ENCODE measurements at places on chromosomes 16 and 17. TPM values are rescaled to one million over a fixed set of nuclear protein-coding genes. Genes with fewer than 3 reads are reported as not detected.

- H3K36me3 ChIP-seq: no peaks in the 10 kb centered on the region
- H3K27me3 ChIP-seq: no peaks in the 10 kb centered on the region
- peak overlapping the region; percentile 92 for H3K27ac ChIP-seq
- H3K4me3 ChIP-seq: no peak overlapping the region
- peaks cover 79% of the 10 kb centered on the region for H3K4me1 ChIP-seq
- DNase-seq: no peak
These were observed 5.2 kb downstream of the TIMP2 start for GRCh38 chr17:78919861-78920450.

- peak; percentile 85 for DNase-seq
- no peak overlapping the region for H3K4me3 ChIP-seq
- H3K4me1 ChIP-seq: peaks cover 32% of the 10 kb centered on the region
- H3K27me3 ChIP-seq: peaks cover 53% of the 10 kb centered on the region
- H3K36me3 ChIP-seq: no peaks in the 10 kb centered on the region
These were observed 2.9 kb downstream of the PHOSPHO1 start for GRCh38 chr17:49227436-49228261.

DNAH3 gene
- total RNA-seq: 1.1 TPM

AXIN2 gene
- total RNA-seq: 19.5 TPM
